ENCODE measurements at places on chromosomes 16 and 17. TPM values are rescaled to one million over a fixed set of nuclear protein-coding genes. Genes with fewer than 3 reads are reported as not detected.

The VTN gene
- 0.22 TPM for polyA plus RNA-seq

The GNAO1 gene
- 0.75 TPM for polyA plus RNA-seq

The ASB16 gene
- polyA plus RNA-seq: 0.18 TPM

The AANAT gene
- not detected for polyA plus RNA-seq

The CFAP97D1 gene
- 0.01 TPM for polyA plus RNA-seq

The TBC1D3I gene
- polyA plus RNA-seq: 0.38 TPM

The TBC1D3D gene
- 3.7 TPM for polyA plus RNA-seq

The KRT12 gene
- not detected for polyA plus RNA-seq

The EPX gene
- not detected for polyA plus RNA-seq

The CDR2L gene
- polyA plus RNA-seq: 3.6 TPM

The MYADML2 gene
- polyA plus RNA-seq: not detected

The HOXB3 gene
- polyA plus RNA-seq: 12.7 TPM

The EFCAB13 gene
- 0.61 TPM for polyA plus RNA-seq

The TMIGD1 gene
- polyA plus RNA-seq: not detected

The CHST5 gene
- 0.10 TPM for polyA plus RNA-seq
